ENCODE measurements at places on chromosomes 3 and 15.

DNA sequence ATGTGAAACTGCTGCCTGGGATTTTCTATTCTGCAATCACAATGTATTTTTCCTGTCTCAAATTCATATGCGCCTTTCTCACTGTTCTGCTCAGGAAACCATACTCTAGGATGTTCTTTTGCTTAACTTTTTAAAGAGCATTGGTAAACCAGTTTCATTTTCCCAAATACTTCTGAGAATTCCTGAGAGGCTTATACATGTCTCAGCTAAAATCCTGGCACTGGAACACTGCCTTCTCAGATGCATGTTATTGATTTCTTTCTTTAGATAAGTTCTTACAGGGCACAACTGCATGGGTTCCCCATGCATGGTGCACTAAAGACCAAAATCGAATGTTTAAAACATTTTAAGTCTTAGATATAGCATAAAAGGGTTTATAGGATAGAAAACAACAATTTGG, 178.3 kb upstream of the PLSCR5 start:
- H3K36me3 ChIP-seq: no peaks in the 10 kb centered on the region
- H3K4me1 ChIP-seq: no peaks in the 10 kb centered on the region
- H3K27ac ChIP-seq: no peak overlapping the region

- H3K27me3 ChIP-seq: no peaks in the 10 kb centered on the region
- no peaks in the 10 kb centered on the region for H3K36me3 ChIP-seq
Measured at GRCh38 chr15:94596707-94597106, 365.3 kb downstream of the MCTP2 start.

DNA sequence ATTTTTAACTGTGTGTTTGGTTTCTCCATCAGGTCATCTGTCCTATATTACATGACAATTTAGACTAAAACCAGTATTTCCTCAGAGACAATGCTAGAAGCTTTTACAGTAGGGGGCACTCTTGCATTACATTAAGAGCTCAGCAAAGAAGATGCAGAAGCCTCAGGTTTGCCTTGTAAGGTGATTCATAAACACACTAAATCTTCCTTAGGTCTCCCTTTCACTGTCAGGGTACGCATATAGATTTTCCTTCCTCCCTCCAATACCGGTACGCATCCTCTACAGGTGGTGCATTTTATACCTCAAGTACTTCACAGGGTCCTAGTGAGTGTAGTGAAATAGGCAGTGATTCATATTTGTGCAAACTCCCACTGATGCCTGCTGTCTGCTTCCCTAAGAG, 46.5 kb downstream of the CD86 start:
- no peaks in the 10 kb centered on the region for H3K4me1 ChIP-seq
- H3K4me3 ChIP-seq: no peak overlapping the region
- DNase-seq: peak; percentile 73
- no peaks in the 10 kb centered on the region for H3K27me3 ChIP-seq
- H3K36me3 ChIP-seq: no peaks in the 10 kb centered on the region

GRCh38 chr3:15310491-15311370, 21.7 kb downstream of the SH3BP5 start:
- H3K4me3 ChIP-seq: no peak overlapping the region

DNA sequence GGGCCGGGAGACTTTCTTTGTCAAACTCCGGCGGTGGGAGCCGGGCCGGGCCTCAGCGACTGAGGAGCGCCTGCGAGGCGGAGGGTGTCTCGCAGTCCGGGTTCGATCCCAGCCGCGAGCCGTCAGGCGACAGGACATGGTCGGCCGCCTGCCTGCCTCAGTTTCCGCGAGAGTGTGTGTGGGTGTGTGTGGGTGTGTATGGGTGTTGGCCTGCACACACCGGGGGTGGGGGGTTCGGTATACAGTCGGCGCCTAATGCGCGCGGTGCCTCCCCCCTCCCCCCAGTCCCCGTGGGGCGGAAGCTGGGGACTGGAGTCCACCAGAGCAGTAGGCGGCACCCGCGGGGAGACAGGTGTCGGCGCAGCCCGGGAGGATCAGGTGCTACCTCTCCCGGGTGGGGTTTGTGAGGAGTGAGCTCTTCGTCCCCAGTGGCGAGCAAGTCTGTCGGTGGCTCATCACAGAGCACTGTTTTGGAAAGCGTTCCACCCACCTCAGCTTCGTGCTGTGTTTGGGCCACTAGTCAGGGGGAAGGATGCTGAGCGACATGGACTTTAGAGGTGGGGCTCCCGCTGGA, 246.3 kb downstream of the GOLGA6L6 start:
- H3K27ac ChIP-seq: no peak overlapping the region
- no peak for DNase-seq
- no peaks in the 10 kb centered on the region for H3K27me3 ChIP-seq
- H3K4me1 ChIP-seq: no peaks in the 10 kb centered on the region
- H3K36me3 ChIP-seq: no peaks in the 10 kb centered on the region

- no peaks in the 10 kb centered on the region for H3K27me3 ChIP-seq
- H3K27ac ChIP-seq: no peak overlapping the region
- DNase-seq: no peak
Measured at GRCh38 chr15:62618846-62619504, 423.6 kb upstream of the TPM1 start.

DNA sequence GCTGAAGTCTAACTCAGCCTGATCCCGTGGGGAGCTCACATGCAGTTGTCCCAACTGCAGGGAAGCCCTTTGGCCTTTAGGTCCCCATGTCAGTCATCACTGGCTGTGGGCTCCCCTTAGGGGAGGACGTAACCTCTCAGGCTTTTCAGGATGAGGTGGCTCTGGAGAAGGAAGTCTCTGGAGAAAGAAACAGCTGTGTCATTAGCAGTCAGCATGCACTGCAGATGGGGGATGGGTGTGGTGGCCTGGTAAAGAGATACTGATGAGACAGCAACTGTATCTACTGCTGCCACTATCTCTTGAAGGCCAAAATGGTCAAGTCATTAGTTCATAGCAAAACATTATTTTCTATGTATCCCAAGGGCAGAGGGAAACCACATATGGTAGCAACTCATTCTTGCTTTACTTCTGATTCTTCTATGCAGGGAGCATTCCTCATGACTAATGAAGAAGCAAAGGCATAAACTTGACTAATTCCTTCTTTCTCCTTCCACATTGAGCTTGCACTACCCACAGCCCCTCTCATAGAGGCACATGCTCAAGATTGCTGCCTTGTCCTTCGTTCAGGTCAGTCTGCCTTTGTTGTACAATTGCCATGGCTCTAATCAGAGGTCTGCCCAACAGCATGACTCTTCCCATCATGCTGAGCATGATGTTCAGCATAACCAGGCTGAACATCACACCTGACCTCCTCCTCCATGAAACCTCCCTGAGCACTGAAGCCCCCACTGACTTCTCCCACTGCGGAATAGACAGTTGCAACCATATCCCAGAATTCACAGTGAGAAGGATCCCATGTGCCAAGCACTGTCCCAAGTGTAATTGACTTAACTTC, 47.8 kb upstream of the TMEM158 start:
- no peak for DNase-seq
- no peaks in the 10 kb centered on the region for H3K36me3 ChIP-seq
- H3K27ac ChIP-seq: no peak overlapping the region
- no peaks in the 10 kb centered on the region for H3K27me3 ChIP-seq

Data from cardiac muscle cell (in vitro differentiated cells and primary cell).